ENCODE measurements at places on chromosomes 16 and 17. TPM values are rescaled to one million over a fixed set of nuclear protein-coding genes. Genes with fewer than 3 reads are reported as not detected.

The CCL17 gene
- total RNA-seq, result not detected

The OTOP2 gene
- not detected for total RNA-seq

DNA sequence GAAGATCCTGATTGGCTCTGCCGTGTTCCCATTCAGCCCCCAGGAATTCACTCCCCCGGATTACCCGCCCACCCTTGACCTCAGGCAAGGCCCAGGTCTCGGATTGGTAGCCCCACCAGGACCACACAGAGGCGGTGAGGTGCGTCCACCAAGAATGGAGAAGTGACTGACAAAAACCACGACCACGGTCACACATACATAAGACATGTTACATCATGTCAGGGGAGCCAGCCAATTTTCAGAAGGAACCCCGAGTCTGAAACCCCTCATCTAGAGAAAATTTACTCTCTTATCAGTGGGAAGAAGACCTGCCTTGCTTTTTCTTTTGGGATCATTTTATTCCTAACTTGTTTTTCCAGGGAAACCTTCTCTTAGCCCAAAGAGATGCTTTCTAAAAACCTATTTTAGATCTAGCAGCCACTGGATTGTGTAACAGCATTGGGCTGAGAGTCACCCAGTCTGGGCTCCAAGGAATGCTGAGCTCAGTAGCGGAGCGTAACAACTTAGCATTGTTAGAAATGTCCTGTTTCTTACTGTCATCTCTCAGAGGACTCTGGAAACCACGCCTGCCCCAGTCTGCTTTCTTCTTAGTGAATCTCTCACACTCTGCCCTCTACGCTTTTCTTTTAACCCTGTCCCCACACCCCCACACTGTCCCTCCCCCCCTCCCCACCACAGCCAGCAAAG lies 164.1 kb downstream of the CMIP start:
- no peak overlapping the region for H3K27ac ChIP-seq
- peaks cover 43% of the 10 kb centered on the region for H3K4me1 ChIP-seq
- DNase-seq, result peak; percentile 64
- no peak overlapping the region for H3K4me3 ChIP-seq
- peaks cover 6% of the 10 kb centered on the region for H3K36me3 ChIP-seq
- H3K27me3 ChIP-seq, result peaks cover 2% of the 10 kb centered on the region

DNA sequence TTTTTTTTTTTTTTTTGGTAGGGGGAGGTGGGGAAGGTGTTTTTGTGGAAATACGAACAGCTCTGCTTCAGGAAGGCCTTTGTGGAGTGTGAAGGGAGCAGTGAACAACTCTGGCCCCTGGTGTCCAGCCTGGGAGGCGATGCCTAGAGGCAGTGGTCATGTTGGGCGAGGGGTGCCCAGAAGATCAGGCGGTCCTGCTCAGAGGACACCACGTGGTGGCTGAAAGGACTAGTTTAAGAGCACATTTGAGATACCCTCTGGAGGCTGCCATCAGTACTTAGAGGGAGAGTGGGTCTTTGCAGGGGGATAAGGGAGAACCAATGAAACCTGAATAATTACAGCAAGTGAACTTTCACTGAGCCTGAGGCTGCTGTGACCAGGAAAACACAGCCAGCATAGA lies 40.1 kb upstream of the RHOT1 start:
- no peak for DNase-seq
- peaks cover 4% of the 10 kb centered on the region for H3K4me1 ChIP-seq
- H3K27ac ChIP-seq, result no peak overlapping the region
- H3K27me3 ChIP-seq, result no peaks in the 10 kb centered on the region

DNA sequence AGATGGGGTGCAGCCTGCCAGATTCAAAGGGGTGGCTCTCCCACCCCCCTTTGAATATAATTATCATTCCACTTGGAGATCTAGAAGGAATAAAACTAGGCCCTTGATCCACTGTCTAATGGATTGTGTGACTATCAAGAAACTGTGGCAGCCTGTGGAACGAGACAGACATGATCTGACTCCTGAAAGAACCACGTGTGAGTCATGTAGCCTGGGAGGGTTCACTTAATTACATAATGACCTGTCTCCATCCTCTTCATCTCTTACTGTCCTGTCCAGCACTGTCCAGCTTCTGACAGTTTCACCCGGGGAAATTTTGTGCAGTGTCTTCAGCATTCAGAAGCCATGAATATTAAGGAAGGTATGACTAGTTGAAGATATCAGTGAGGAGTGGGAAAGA lies 43.3 kb upstream of the CDH13 start:
- H3K27ac ChIP-seq, result no peak overlapping the region
- no peaks in the 10 kb centered on the region for H3K36me3 ChIP-seq
- no peaks in the 10 kb centered on the region for H3K4me1 ChIP-seq
- no peak overlapping the region for H3K4me3 ChIP-seq
- H3K27me3 ChIP-seq, result no peaks in the 10 kb centered on the region
- no peak for DNase-seq

- peak; percentile 87 for DNase-seq
- H3K4me3 ChIP-seq, result no peak overlapping the region
- H3K27me3 ChIP-seq, result peaks cover 9% of the 10 kb centered on the region
- no peak overlapping the region for H3K27ac ChIP-seq
- H3K36me3 ChIP-seq, result no peaks in the 10 kb centered on the region
Measured at GRCh38 chr17:11608396-11608795, 10.1 kb downstream of the DNAH9 start.

GRCh38 chr17:15446036-15446435 lies 21.4 kb downstream of the CDRT4 start:
- H3K36me3 ChIP-seq, result no peaks in the 10 kb centered on the region
- H3K4me1 ChIP-seq, result peaks cover 7% of the 10 kb centered on the region
- no peak for DNase-seq
- H3K27ac ChIP-seq, result no peak overlapping the region
- no peak overlapping the region for H3K4me3 ChIP-seq
- no peaks in the 10 kb centered on the region for H3K27me3 ChIP-seq

DNA sequence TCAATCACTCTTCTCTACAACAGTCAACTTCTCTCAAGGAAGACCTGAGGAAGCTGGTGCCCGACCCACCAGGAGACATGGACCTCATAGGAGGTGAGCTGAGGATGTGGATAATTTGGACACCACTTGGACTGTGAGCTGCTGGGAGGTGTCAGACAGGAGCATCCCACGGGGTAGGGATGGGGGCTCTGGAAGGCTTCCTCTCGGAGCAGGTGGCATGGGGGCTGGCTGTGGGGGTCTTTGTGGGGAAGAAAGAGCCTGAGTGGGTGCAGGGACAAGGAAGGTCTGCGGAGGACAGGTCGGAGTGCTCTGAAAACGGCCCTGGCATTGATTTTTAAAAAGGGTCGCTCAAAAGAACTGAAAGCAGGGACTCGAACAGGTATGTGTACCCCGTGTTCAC lies 64.0 kb downstream of the TBC1D16 start:
- DNase-seq, result no peak
- H3K27ac ChIP-seq, result no peak overlapping the region
- no peaks in the 10 kb centered on the region for H3K27me3 ChIP-seq
- no peak overlapping the region for H3K4me3 ChIP-seq
- peaks cover 20% of the 10 kb centered on the region for H3K36me3 ChIP-seq

GRCh38 chr17:58421711-58422110 lies 4.4 kb upstream of the RNF43 start:
- peaks cover 3% of the 10 kb centered on the region for H3K4me1 ChIP-seq
- H3K4me3 ChIP-seq, result no peak overlapping the region
- no peaks in the 10 kb centered on the region for H3K36me3 ChIP-seq
- H3K27me3 ChIP-seq, result peaks cover 3% of the 10 kb centered on the region

GRCh38 chr17:80832266-80832676 lies 159.4 kb upstream of the CHMP6 start:
- peaks cover 54% of the 10 kb centered on the region for H3K4me1 ChIP-seq
- peaks cover 16% of the 10 kb centered on the region for H3K36me3 ChIP-seq
- DNase-seq, result peak; percentile 79

Measured in muscle of leg (tissue), 16 donors.